Smooth muscle cell of bladder (primary cell): ENCODE measurements at places on chromosomes 13 and 19. TPM values are rescaled to one million over a fixed set of nuclear protein-coding genes. Genes with fewer than 3 reads are reported as not detected.

PLVAP gene
- 0.65 TPM in 1 of 2 replicates, not detected in the other for total RNA-seq

PPAN gene
- total RNA-seq = 22.8 and 36.7 TPM in 2 replicates

TEX29 gene
- 0.09 and 0.28 TPM in 2 replicates for total RNA-seq

ZNF433 gene
- 5.5 and 5.8 TPM in 2 replicates for total RNA-seq

POMP gene
- total RNA-seq = 86.1 and 98.6 TPM in 2 replicates

MISP3 gene
- 0.28 TPM in 2 replicates for total RNA-seq

TNFSF9 gene
- 0.28 and 0.37 TPM in 2 replicates for total RNA-seq

ZNF599 gene
- total RNA-seq = 4.7 and 5.3 TPM in 2 replicates

ZNF799 gene
- 1.4 and 1.5 TPM in 2 replicates for total RNA-seq

IL17D gene
- total RNA-seq = 1.3 and 2.6 TPM in 2 replicates

NCAN gene
- not detected in 2 replicates for total RNA-seq

JAK3 gene
- 1.00 and 2.3 TPM in 2 replicates for total RNA-seq

S1PR5 gene
- 0.14 and 0.74 TPM in 2 replicates for total RNA-seq

LPAR6 gene
- total RNA-seq = 5.9 and 7.3 TPM in 2 replicates

LILRB5 gene
- not detected in 2 replicates for total RNA-seq

PDE4C gene
- 0.57 and 4.9 TPM in 2 replicates for total RNA-seq

OR7A5 gene
- not detected in 2 replicates for total RNA-seq

MED4 gene
- 21.2 and 25.9 TPM in 2 replicates for total RNA-seq

OPA3 gene
- 3.7 and 4.2 TPM in 2 replicates for total RNA-seq

MLLT1 gene
- total RNA-seq = 4.4 and 8.1 TPM in 2 replicates

SRRM5 gene
- not detected in 2 replicates for total RNA-seq

DMKN gene
- 4.0 and 18.3 TPM in 2 replicates for total RNA-seq

FFAR1 gene
- not detected in 2 replicates for total RNA-seq

ZNF557 gene
- total RNA-seq = 19.1 and 19.2 TPM in 2 replicates

S1PR4 gene
- total RNA-seq = not detected in 2 replicates

SEMA6B gene
- 0.14 and 0.37 TPM in 2 replicates for total RNA-seq

CATSPERD gene
- not detected in 2 replicates for total RNA-seq

LILRB2 gene
- not detected in 2 replicates for total RNA-seq

CD79A gene
- total RNA-seq = not detected in 2 replicates

TMC4 gene
- 0.09 and 0.28 TPM in 2 replicates for total RNA-seq

SUGP1 gene
- total RNA-seq = 26.5 and 33.8 TPM in 2 replicates

ZNF99 gene
- total RNA-seq = not detected in 2 replicates

MBD3L3 gene
- not detected in 2 replicates for total RNA-seq

CYP4F2 gene
- not detected in 2 replicates for total RNA-seq

C13orf46 gene
- total RNA-seq = 0.28 TPM in 2 replicates

BORA gene
- total RNA-seq = 1.4 and 2.1 TPM in 2 replicates

LYL1 gene
- total RNA-seq = 1.2 and 1.4 TPM in 2 replicates

VWA8 gene
- 20.3 and 22.9 TPM in 2 replicates for total RNA-seq

CCNA1 gene
- 1.4 and 3.0 TPM in 2 replicates for total RNA-seq

IRGC gene
- not detected in 2 replicates for total RNA-seq

IGSF23 gene
- total RNA-seq = not detected in 2 replicates

GRIN2D gene
- 0.18 and 0.28 TPM in 2 replicates for total RNA-seq

CD37 gene
- total RNA-seq = not detected in 2 replicates

CFD gene
- total RNA-seq = 61.8 and 93.7 TPM in 2 replicates

KLK8 gene
- total RNA-seq = not detected in 2 replicates

CYP4F8 gene
- 0.14 TPM in 1 of 2 replicates, not detected in the other for total RNA-seq

SIAH3 gene
- not detected in 2 replicates for total RNA-seq
